ENCODE measurements at places on chromosomes 2 and 18.
A peak's percentile ranks its signal among the peaks of the same experiment; 100 is the strongest.

DNA sequence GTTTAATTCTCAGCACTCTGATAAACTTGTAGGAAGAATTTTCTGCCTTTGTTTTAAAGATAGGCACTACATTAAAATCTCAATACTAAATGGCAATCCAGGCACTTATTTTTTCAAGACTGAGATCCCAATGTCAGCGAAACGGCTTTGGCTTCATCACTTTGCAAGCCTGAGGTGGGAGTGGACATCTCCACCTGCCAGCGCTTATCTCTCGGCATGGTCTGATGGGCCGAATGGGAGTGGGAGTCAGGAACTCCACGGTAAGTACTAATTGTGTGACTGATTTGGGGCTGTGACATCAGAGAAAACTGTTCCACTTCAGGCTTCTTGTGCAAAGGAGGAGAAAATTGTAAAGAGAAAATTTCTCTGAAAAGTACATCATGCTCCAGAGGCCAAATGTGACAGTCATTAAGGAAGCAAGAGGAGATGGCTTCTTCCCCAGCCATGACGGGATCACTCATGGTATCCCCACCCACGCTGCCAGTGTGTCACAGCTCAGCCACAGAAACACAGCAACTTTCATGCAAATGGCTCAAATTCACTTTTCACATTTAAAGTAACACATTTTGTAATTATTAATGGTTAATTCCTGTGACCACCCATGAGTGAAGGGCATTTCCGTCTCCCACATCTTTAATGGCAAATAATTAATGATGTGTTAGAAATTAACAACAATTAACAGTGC lies 385.5 kb upstream of the HNRNPA3 start:
- H3K4me1 ChIP-seq = no peaks in the 10 kb centered on the region
- no peak overlapping the region for H3K4me3 ChIP-seq
- no peak overlapping the region for H3K27ac ChIP-seq
- H3K27me3 ChIP-seq = no peaks in the 10 kb centered on the region
- no peaks in the 10 kb centered on the region for H3K36me3 ChIP-seq
- DNase-seq = no peak

GRCh38 chr2:53949457-53949856 lies 21.3 kb downstream of the PSME4 start:
- no peak overlapping the region for H3K27ac ChIP-seq
- H3K4me3 ChIP-seq = no peak overlapping the region

GRCh38 chr2:133982256-133982655 lies 271.6 kb upstream of the MGAT5 start:
- no peaks in the 10 kb centered on the region for H3K27me3 ChIP-seq
- no peak overlapping the region for H3K27ac ChIP-seq

DNA sequence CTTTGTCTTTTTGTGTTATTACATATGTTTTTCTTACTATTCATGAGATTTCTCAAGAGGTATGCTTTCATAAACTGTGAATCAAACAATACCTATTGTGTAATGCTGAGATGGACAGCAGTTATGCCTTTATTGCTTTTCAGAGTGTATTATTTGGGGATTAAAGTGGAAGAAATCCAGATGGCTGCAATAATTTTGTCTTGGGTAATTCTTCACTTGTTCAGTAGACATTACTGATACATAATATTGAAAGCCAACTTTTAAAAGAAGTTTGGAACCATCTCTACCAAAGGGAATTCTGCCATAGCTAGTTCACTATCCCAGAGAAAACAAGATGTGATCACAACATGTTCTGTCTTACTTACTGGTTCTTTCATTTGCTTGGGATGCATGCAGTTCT lies 253.4 kb upstream of the ZSWIM2 start:
- H3K27me3 ChIP-seq = no peaks in the 10 kb centered on the region
- H3K4me3 ChIP-seq = no peak overlapping the region
- no peaks in the 10 kb centered on the region for H3K36me3 ChIP-seq
- H3K4me1 ChIP-seq = no peaks in the 10 kb centered on the region
- H3K27ac ChIP-seq = no peak overlapping the region

GRCh38 chr2:173589604-173590275 lies 235.1 kb downstream of the CDCA7 start:
- DNase-seq = no peak
- H3K36me3 ChIP-seq = no peaks in the 10 kb centered on the region
- no peak overlapping the region for H3K27ac ChIP-seq

- peaks cover 30% of the 10 kb centered on the region for H3K36me3 ChIP-seq
- no peaks in the 10 kb centered on the region for H3K27me3 ChIP-seq
- H3K4me3 ChIP-seq = peak overlapping the region; percentile 76
- DNase-seq = no peak
- no peaks in the 10 kb centered on the region for H3K4me1 ChIP-seq
Measured at GRCh38 chr18:50286391-50287027, 983 bp downstream of the CXXC1 start.

DNA sequence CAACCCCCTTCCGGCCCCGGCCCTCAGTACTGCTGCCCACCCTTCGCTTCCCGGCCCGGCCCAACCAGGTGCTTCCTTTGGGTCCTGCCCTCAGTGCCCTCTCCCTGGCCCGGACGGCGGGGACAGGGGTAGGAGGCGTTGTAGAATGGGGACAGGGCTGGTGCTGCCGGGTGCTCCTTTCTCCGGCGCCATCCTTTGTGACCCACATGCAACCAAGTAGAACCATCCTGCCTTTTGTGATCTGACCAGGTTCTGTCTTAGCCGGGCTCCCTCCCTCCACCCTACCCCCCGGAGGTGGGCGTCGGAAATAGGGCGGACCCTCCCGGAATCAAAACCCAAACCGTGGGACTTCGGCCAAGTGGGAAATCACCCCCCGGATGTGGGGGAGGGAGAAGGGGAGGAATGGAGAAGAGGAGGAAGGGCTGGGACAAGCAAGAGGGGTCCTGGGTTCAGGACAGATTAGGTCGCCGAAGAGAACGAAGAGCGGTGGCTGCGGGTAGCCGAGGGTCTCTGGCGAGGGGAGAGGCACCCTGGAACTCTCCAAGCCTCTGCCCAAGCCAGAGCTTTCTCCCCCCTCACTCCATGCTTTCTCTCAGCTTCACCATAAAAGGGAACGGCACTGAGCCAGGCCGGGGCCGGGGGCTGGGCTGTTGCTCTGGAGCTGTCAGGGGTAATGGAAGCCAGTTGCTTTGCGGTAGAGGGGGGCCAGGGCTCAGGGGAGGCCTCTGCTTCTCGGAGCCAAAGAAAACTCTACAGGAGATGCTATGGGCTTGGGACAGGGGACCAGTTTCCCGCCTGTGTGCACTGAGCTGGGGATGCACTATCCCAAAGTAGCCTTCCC lies 756 bp upstream of the OST4 start:
- no peak for DNase-seq
- peak overlapping the region; percentile 65 for H3K4me3 ChIP-seq
- H3K36me3 ChIP-seq = peaks cover 25% of the 10 kb centered on the region
- H3K27me3 ChIP-seq = no peaks in the 10 kb centered on the region
- no peaks in the 10 kb centered on the region for H3K4me1 ChIP-seq
- H3K27ac ChIP-seq = peak overlapping the region; percentile 98

DNA sequence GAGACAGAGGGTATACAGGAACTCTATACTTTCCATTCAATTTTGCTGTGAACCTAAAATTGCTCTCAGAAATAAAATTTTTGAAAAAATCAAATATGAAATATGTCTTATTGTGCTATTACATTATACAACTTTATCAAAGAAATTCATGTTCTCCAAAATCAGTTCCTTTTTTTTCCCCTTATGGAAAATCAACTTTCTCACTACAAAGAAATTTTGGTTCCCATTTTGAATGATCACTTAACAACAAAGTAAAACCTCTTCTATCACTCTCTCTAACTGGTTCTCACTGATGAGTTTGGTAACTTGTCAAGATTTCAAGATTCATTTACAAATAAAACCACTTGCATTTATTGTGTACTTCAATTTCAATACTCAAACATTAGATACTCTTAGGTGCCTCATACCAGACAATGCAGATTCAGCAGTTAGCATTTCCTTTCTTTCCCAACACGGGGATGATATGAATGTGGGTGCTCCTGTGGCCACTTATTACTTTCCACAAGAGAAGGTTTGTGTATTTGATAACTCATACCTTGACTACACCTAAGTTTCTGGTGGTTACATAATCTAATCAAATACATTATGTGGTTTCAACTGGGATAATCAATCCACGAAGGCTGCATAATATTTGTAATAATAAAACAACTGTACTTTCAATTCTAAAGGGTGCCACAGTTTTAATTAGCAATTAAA lies 6.4 kb downstream of the PSME4 start:
- no peak overlapping the region for H3K4me3 ChIP-seq
- H3K27ac ChIP-seq = no peak overlapping the region
- no peak for DNase-seq
- H3K36me3 ChIP-seq = no peaks in the 10 kb centered on the region
- no peaks in the 10 kb centered on the region for H3K27me3 ChIP-seq
- H3K4me1 ChIP-seq = peaks cover 63% of the 10 kb centered on the region

GRCh38 chr2:464562-465309 lies 176.8 kb upstream of the ALKAL2 start:
- no peak for DNase-seq
- H3K36me3 ChIP-seq = no peaks in the 10 kb centered on the region
- H3K4me1 ChIP-seq = no peaks in the 10 kb centered on the region
- no peak overlapping the region for H3K27ac ChIP-seq
- no peak overlapping the region for H3K4me3 ChIP-seq

- no peak overlapping the region for H3K4me3 ChIP-seq
- no peaks in the 10 kb centered on the region for H3K36me3 ChIP-seq
- H3K27ac ChIP-seq = no peak overlapping the region
Measured at GRCh38 chr2:65775839-65776238, 343.4 kb upstream of the SPRED2 start.

- no peaks in the 10 kb centered on the region for H3K4me1 ChIP-seq
- H3K27me3 ChIP-seq = no peaks in the 10 kb centered on the region
- H3K27ac ChIP-seq = no peak overlapping the region
Measured at GRCh38 chr2:238921681-238922319, 73.9 kb downstream of the TWIST2 start.

GRCh38 chr2:198277181-198277580 lies 472.8 kb downstream of the PLCL1 start:
- DNase-seq = no peak
- H3K4me1 ChIP-seq = peaks cover 4% of the 10 kb centered on the region
- no peak overlapping the region for H3K4me3 ChIP-seq

DNA sequence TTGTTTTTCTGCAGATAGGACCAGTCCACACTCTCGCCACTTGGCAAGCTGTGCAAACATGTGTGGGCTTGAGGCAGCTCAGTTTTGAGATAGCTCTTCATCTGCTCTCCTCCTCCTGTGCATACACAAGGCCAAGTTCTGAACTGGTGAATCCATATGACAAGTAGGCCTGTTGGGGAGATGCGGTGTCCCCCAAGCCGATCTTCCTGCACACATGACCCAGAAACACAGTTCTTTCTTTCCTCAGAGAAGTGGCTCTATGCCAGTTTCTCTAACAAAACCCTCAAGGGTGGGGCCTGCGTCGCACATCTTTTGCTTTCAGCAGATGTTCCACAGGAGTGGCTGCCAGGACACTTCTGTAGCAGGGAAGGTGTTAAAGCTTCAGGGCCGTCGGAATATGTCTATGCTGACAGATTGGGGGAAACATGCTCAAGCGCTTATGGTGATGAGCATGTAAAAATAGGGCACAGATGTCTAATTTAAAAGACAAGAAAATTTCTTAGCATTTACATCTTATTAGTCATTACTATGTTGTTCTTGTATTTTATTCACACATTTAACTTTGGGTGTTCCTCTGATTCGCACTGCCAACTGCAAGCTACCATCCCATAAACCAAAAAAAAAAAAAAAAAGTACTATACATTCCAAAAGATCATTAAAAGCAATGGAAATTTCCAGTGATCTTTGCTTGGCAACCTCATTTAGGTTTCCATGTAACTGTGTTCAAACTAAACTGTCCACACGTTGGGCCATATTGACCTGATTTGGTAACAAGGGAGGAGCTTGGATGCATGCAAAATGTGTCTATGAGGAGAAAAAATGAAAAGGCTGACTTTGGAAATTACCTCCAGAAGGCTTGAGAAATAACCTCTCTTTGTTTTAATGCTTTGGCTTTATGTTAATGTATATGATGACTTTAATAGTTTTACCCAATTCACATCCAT lies 1055.5 kb upstream of the KLHL29 start:
- H3K27ac ChIP-seq = no peak overlapping the region
- H3K4me3 ChIP-seq = no peak overlapping the region
- no peaks in the 10 kb centered on the region for H3K36me3 ChIP-seq
- no peaks in the 10 kb centered on the region for H3K4me1 ChIP-seq

- no peaks in the 10 kb centered on the region for H3K4me1 ChIP-seq
- no peaks in the 10 kb centered on the region for H3K36me3 ChIP-seq
- no peak overlapping the region for H3K27ac ChIP-seq
Measured at GRCh38 chr2:1806254-1806653, 61.9 kb upstream of the PXDN start.

GRCh38 chr2:3108105-3108504 lies 269.5 kb downstream of the EIPR1 start:
- no peaks in the 10 kb centered on the region for H3K36me3 ChIP-seq
- H3K27ac ChIP-seq = no peak overlapping the region
- peak; percentile 38 for DNase-seq
- H3K4me3 ChIP-seq = no peak overlapping the region

All from right atrium auricular region (tissue), 2 donors.